ENCODE measurements at places on chromosomes 1 and 21. TPM values are rescaled to one million over a fixed set of nuclear protein-coding genes. Genes with fewer than 3 reads are reported as not detected.

- DNase-seq, result no peak
Measured at GRCh38 chr21:42571391-42572150, 57.9 kb downstream of the SLC37A1 start.

- no peak for DNase-seq
Measured at GRCh38 chr1:44288883-44289282, 66.2 kb downstream of the ERI3 start.

GRCh38 chr1:115809847-115810246 is 31.1 kb downstream of the NHLH2 start:
- DNase-seq, result no peak

Gene LEMD1
- not detected for total RNA-seq

Gene ATP1A2
- total RNA-seq, result not detected

Gene IRF6
- total RNA-seq, result not detected

Gene EPHA10
- not detected for total RNA-seq

Measured in Karpas-422 (cell line).